Stimulated activated CD8-positive, alpha-beta memory T cell treated with anti-CD3 and anti-CD28 coated beads, Interleukin-2, amount 100 ng/mL, for 1 hour (primary cell): ENCODE measurements at places on chromosomes 4 and X.

DNA sequence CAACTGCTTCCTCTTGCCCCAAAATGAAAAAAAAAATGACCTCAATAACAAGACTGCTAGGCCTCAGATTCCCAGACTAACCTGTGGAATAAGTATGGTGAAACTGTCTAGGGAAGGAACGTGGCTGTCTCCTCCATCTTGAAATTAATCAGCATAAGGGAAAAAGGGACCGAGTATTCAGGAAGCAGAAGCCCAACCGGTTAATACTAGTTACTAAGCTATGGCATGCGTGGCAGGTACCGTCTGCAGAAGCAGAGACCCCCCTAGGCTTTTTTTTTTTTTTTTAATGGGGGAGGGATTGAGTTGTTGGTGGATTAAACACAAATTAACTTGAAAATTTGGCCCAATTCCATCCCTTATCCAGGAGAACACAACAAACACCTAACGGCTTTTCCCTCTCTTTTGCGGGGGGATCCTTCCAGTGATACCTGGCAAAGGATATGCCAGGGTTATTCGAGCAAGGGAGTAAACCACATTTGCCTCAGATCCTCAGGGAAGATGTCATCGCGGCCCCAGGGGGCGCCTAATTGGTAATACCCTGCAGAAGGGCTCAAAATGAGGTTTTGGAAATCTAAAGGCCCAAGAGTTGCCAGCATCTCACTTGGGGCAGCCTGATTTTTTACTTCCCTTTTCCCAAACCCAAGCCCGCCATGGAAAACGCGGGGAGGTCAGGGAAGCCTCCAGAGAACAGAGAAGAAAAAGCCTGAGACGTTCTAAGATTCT is 893 bp downstream of the RLIM start:
- DNase-seq, result no peak

DNA sequence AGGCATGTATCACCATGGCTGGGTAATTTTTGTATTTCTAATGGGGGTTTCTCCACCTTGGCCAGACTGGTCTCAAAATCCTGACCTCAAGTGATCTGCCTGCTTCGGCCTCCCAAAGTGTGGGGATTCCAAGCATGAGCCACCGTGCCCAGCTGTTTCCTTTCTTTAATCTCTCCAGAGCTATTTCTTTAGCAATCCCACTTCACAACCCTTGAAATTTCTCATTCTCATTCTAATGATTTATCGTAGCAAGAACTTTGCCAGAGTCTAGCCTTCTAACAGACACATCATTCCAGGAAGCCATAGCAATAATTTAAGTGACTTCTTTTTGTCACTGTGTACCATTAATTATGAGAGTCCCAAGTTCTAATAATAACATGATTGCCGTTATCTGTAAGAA is 68.6 kb downstream of the RXFP1 start:
- DNase-seq, result no peak

DNA sequence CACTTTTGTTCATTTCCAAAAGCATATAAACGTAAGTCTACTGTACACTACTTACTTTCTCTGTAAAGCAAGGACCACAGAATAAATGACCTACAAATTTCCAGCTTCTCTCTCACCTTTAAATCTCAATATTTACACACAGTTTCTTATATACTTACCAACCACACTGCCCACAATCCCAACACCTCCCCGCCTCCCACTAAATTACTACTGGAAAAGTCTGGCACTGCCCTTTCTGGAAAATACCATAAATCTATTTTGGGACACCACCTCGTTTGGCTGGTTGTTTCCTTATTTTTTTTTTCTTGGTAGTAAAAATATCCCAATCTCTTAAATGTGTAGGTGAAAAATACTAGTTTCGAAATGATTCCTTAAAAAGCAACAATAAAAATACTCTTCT is 19.6 kb downstream of the FAT1 start:
- no peak for DNase-seq

DNA sequence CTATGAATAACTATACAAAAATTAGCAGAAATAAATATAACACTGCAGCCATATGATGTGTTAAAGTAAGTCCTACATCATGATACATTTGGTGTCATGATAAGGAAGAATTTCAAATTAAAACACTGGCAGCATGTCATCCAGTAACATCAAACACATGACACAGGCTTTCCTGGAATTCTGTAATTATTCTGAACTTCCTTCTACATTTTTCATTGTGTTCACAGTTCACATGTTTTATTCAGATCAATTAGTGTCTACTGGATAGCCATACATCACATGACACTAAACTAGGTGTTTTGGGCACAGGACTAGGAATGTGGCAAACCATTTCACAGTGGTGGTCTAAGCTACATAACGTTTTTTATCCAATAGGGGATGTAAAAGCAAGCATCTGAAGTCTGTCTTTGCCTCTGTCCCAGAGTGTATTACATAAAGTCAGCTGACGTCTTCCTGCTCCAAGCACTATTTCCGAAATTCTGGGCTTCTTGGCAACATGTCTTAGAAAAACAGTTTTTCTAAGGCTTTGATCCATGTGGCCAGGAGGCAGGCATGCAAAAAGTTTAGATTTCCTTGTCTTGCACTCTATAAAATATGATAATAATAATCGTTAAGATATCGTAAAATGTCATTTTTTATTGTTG is 707.9 kb downstream of the CENPC start:
- DNase-seq, result no peak

- DNase-seq, result no peak
These were observed 21.4 kb upstream of the PLAC1 start for GRCh38 chrX:134679644-134680043.

DNA sequence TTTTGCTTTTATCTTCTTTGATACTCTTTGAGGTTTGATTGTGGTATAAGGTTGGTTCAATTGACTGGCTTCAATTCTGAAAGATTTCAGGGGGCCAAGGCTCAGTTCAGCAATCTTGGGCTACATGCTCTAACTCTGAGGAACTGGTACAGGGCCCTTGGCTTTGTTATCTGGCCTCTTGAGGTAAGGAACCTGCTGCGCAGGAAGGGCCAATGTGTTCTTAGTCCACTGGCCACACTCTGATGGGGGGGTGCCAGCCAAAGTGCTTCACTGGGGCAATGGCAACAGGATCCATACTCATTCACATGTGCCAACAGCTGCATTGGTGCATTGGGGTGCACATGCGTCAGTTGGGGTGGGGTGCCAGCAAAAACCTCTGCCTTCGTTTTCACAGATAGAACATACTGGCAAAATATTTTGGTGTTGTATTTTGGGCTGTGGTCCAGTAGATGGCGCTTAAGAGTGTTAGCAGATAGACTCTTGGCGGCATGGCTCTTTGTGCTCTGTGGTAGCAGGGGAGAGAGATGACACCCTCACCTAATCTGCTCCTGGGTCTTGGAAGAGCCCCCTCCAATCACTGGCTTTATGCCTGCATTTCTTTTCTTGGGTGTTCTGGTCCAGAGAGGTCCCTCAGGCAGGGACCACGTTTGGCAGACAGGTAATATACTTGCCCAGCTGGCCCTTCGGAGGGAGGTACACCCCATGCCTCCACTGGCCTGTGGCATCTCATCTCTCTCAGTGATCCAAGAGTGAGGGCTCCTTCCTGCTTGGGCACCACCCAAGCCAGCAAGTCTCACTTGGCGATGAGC is 42.9 kb downstream of the NDST3 start:
- no peak for DNase-seq

GRCh38 chrX:88886908-88887307 is 139.9 kb downstream of the CPXCR1 start:
- DNase-seq, result no peak

- DNase-seq, result no peak
These were observed 44.9 kb downstream of the CXCL1 start for GRCh38 chr4:73914071-73914470.

GRCh38 chr4:6342530-6343293 is 73.1 kb downstream of the WFS1 start:
- no peak for DNase-seq
